ENCODE measurements at places on chromosomes 1 and 21. TPM values are rescaled to one million over a fixed set of nuclear protein-coding genes. Genes with fewer than 3 reads are reported as not detected.

SYF2 gene
- 85.0 TPM for total RNA-seq

OR13G1 gene
- total RNA-seq, result not detected

CNR2 gene
- total RNA-seq, result not detected

TCEA3 gene
- total RNA-seq, result 0.89 TPM

SNX27 gene
- total RNA-seq, result 23.7 TPM

TPTE gene
- total RNA-seq, result 1.2 TPM

SELP gene
- total RNA-seq, result not detected

ZCCHC17 gene
- total RNA-seq, result 37.5 TPM
